Neural crest cell (in vitro differentiated cells): ENCODE measurements at places on chromosomes 2 and 18. TPM values are rescaled to one million over a fixed set of nuclear protein-coding genes. Genes with fewer than 3 reads are reported as not detected.

DNA sequence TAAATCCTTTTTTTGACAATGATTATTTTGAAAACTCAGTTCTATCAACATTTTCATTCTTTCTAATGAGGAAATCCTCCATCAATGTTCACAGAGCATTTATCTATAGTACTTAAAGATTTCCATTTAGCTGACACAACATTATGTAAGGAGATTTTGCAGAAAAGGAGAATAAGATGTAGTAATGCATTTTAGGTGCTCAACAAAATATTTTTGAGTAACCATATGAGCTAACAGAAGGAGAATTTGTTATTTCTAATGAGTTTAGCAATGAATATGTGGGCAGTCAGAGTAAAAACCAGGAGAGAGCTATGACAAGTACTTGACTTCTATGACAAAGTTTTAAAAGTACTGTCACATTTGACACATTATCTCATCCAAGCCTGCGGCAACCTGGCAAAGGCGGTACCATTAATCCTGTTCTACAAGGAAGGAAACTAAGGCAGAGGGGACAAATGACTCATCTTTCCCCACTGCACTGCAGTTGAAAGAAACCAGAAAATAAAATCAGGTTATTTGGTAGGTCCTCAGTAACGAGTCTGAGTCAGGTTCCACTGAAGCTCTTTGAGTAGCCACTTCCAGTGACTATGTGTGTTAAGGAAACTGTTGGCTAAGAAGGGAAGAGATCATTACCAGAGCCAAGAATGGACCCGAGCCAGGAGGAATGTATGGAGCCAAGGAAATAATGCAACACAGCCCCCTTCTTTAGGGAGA, 134.1 kb upstream of the ITGB6 start:
- DNase-seq = no peak

GRCh38 chr2:32262105-32262504, 2.6 kb downstream of the NLRC4 start:
- no peak for DNase-seq

The TMEM163 gene
- 0.71 and 1.0 TPM in 2 replicates for total RNA-seq

DNA sequence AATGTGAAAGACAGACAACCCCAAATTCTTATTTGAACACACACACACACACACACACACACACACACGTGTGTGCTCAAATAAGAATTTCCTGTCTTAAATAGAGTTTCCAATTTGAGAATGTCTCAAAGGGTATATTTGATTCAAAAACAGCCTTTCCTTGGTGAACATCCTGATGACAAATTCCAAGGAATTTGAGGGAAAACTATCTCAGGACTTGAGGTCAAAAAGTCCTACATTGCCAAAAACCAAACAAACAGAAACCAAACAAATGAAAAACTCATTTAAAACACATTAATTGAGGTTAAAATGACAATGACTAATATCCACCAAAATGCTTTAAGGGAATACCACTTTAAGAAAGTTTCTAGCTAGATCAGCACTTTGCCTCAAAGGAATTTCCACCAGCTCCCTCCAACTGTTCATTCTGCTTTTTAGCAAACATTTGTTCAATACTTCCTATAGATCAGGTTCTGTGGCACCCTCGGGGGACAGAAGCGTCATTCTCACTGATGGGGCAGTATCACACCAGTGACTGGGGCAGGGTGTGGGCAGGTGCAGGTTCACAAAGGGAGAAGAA, 232.1 kb upstream of the TRIB2 start:
- no peak for DNase-seq

DNA sequence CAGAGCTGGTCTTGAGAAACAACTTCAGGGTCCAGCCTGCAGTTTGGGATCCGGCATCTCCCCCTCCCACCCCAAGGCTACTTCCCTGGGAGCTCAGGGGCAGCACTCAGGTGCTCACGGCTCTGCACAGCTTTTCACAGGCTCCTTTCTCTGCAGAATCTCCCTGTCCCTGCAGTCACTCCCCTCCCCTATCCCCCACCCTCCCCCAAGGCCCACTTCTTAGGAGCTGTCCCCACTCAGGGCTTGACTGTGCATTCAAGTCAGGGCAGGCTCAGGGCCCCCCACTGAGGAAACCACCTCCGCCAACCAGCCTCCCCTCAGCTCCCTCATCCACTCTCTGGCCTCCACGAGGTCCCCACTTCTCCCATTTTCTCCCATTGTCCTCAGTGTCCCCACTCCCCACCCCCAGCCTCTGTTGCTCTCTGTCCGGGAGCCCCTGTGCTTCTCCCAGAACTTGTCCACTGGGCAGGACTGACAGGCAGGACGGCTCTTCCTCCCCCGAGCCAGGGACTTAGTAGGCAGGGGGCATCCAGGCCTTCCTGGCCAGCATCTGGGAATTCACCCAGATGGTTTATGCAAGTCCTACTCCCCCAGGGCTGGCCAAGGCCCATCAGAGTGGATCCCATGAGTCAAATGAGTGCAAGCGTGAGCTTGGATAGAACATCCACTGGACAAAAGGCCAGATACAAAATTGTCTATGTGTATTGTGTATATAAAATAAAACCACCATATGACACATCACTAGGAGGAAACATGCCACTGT, 7.6 kb downstream of the NMUR1 start:
- DNase-seq = no peak
